ENCODE measurements at places on chromosomes 12 and 14. TPM values are rescaled to one million over a fixed set of nuclear protein-coding genes. Genes with fewer than 3 reads are reported as not detected.

DNA sequence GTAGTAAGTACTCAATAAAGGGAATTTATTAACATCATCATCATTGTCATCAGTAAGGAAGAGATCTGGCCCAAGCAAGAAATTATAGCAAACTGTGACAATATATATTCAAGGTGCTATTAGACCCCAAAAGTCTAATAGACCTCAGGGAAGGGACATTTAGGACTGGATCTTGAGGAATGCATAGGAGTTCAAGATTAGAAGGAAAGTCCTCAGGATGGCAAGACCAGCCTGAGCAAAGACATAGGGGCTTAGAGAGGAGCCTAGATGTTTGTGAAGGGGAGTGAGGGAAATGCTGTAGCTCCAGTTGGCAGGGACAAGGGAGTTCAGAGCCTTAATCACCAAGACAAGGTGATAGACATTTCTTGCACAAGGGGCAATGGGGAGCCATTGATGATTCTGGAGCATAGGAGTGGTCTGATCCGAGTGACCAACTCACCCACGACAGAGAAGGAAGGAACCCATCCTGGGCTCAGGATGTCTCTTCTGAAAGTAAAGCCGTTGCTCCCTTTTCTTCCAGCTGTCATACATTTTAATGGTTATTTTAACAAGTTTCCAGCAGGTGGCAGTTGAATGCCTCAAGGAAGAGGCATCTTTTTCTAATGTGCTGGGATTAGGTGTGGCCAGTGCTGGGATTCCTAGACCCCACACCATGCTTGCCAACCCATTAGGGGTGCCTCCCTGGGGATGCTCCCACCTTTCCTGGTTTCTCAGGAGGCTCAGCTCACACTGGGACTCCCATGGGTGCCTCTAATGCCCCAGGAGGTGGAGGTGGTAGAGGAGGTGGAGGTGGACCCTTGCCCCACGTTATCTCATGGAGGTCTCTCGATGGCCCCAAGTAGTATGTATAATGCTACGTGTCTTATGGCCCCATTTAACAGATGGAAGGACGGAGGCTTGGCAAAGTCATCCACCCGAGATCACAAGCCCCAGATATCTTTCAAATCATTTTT is 37.8 kb downstream of the PHETA1 start:
- DNase-seq = peak; percentile 47

DNA sequence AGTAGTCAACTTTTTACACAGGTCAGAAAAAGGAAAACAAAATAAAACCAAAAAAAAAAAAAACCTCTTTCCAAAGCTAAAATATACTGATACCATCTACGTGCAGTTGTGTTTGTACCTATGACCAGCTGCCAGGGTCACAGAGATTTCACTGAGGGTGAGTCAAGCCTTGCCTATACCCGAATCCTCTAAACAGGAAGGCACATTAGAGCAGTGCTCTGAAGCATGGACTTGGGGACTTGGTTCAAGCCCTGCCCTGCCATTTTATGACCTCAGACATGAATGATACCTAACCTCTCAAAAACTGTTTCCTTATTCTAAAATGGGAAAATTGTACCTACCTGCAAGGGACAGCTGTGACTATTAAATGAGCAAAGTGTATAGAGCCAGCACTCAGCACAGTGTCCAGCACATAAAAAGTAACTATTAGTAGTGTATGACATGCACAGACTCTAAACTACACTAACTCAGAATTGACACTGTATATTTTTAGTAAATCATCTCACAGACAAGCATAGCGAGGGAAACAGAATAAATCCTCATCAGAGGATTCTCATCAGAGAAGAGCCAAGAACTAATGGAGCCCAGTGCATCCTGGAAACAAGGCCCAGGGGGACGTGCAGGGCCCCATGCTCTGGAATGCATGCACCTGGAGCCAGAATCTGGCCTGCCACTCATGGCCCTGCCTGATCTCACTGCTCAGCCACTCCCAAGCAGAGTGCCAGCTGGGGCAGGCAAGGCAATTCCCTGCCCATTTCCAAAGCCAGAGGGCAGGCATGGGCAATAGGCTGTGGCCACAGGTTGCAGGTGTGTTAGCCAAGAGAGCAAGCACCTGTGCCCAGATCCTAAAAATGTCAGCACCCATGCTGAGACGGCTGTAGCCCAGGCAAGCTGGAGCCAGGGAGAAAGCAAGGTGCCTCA is 57.0 kb downstream of the NT5DC3 start:
- no peak for DNase-seq

DNA sequence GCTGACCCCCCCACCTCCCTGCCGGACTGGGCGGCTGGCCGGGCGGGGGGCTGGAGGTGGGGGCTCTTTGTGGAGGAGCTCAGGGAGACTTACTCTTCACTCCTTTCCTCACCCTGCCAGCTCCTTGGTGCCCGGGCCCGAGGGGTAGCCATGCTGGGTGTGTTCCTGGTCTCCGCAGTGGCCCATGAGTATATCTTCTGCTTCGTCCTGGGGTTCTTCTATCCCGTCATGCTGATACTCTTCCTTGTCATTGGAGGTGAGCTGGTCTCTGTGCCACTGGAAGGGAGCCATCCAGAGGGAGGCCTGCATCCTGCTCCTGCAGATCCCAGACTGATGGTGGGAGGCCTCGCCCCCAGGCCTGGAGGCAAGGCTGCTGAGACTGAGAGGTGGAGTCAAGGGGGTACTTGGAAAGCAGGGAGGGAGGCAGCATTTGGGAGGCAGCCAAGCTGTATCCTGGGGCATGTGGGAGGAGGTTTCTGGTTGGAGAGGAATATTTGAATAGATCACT is 19.7 kb downstream of the SOAT2 start:
- DNase-seq = no peak

DNA sequence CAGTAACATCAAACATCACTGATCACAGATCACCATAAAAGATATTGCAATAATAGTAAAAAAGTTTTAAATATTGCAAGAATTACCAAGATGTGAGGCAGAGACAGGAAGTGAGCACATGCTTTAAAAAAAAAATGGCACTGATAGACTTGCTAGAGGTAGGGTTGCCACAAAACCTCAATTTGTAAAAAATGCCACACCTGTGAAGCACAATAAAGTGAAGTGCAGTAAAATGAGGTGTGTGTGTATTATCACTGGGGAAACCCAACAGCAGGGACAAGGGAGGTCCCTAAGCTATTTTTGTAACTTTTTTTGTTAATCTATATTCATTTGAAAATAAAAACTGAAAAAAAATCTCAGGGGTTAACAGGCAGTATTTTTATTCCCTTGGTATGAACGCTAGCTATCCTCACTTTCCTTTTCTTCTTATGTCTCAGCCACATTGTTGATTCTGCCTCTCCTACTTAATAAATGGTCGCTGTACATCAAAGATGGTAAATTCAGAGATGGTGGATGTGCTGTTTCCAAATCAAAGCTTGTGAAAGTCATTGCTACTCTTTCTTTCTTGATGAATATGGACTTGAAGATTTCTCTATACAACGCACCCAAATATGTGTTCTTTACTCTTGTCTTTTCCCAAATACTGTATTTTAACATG is 14.0 kb upstream of the KLRD1 start:
- no peak for DNase-seq

DNA sequence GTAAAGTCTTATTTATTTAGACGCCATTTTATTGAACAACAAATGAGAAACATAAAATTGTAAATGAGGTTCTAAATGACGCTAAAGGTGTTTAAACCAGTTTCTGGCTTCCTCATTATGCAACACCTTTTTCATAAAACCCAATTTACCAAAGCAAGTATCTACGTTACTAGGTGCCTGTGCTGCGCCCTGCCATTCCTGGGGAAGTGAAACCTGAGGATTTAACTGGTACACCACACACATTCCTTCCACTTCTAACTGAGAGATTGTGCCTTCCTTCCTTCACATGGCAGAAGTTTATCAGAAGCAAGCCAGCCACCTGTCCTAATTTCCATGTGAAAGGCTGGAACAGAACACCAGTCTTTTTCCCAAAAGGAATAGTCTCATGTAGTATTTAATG is 40.3 kb upstream of the GCH1 start:
- no peak for DNase-seq

DNA sequence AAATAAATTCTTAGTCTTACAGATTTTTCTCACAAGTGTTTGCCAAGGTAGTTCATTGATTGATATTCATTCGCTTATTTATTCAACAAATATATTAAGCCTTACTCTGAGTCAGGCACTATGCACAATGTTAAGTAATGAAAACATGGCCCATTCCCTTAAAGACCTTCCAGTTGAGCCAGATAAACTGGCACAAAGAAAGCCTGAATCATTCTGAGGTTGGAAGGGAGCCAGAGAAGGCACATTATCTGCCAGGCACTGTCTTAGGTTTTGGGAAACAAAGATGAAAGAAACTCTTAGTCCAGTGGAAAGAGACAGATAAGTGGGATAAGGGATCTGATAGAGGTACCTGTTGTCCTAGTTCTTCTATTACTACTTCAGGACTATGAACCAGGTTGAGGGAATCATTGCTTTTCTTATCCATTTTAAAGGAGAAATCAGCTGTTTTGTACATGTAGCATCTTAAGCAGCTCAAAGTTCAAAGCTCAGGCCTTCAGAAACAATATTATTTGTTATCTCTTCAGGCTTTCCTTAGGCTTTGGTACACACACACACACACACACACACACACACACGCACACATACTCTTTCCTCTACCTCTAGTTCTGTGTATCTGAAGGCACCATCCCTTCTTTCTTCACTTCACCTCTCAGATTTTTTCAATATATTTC is 27.0 kb downstream of the PDE6H start:
- no peak for DNase-seq

DNA sequence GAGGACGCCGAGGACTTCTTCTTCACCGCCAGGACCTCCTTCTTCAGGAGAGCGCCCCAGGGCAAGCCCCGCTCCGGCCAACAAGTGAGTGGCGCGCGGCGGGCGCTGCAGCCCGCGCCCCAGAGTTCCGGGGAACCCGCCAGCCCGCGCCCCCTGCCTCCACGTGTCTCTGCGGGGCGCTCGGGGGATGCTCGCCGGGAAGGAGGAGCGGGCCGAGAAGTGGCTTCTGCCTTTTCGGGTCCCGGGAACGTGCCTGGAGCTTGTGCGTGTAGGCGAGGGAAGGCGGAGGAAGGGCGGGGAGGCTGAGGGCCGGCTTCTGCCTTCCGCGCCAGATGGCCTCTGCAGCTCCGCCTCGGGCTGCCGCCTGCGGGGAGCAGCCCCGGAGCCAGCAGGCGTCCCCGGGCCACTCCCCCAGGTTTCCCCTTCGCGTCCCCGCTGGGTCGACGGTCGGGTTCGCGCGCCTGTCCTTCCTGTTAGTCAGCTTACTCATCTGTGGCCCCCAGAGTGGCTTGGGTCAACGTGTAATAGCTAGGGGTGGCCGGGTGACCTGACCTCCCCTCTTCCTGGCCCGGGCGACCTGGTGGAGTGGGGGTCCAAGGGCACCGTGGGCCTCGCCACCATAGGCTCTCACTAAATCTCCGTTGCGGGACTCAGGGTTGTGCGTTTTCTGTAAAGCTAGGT is 505 bp downstream of the RASSF3 start:
- DNase-seq = peak; percentile 19

DNA sequence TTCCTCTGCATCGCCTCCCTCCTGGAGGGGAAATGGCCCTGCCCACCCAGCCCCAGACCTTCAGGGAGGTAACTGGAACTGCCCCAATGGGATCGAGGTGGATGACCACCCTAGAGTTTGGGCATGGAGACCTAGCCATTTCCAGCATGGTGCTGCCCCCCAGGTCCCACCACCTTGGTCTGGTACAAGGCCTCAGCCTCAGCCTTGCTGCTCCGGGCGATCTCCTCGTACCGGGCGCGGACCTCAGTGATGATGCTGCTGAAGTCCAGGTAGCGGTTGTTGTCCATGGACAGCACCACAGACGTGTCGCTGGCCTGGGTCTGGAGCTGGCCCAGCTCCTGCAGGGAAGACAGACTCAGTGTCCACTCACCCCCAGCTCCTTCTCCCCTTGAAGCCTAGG is 4.4 kb downstream of the KRT78 start:
- no peak for DNase-seq

DNA sequence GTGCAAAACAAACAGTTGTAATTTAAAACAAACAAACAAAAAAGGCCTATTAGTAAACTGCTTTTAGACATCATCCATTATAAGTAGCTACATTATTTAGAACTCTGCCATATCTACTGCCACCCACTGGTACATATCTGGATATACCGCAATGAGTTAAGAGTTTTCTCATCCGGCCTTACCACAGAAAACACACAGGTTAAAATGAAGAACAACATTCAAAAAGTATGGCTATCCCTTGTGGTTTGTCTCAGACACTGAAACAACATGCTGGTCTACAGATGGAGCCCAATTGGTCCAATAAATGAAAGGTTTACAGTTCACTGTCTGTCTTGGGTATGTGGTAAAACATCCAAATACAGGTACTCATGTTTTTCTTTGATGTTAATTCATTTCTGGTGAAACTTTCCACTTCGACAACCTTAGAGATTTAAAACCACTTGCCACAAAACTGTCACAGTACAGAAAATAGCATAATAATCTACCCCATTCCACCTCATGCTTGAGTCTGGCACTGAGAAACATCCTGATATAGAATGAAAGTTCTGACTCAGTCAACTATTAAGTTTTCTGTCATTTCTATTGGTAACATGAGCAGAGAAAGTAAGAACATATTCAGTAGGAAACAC is 354.3 kb downstream of the CEP128 start:
- peak; percentile 21 for DNase-seq

DNA sequence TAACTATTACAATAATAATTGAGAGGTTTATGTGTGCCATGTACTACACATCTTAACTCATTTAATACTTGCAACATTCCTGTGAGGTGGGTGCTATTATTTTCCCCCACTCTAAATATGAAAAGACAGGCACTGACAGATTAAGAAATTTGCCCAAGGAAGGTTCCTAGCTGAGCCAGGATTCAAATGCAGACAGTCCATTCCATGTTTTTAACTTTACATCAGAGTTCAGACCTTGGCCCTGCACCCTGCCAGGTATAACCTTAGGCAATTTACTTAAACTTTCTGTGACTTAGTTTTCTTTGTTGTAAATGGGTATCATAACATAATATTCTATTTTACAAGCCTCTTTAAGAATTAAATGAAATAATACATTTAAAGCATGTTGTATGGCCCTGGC is 26.6 kb downstream of the RDH12 start:
- no peak for DNase-seq

GRCh38 chr12:114013575-114014345 is 47.6 kb upstream of the RBM19 start:
- DNase-seq = no peak

GRCh38 chr12:14238221-14238792 is 127.2 kb upstream of the ATF7IP start:
- DNase-seq = no peak

Gene PLCZ1
- not detected for total RNA-seq

Gene HPD
- total RNA-seq = 0.22 TPM

Gene DPPA3
- not detected for total RNA-seq

Gene KCNMB4
- total RNA-seq = 2.0 TPM

Gene NDUFA12
- total RNA-seq = 175 TPM

Gene PRB2
- total RNA-seq = not detected

Gene ENDOU
- total RNA-seq = 0.37 TPM

Gene GAS2L3
- total RNA-seq = 33.7 TPM

Gene NINJ2
- total RNA-seq = not detected

Gene MDM1
- total RNA-seq = 15.0 TPM

Gene TAS2R30
- total RNA-seq = 1.4 TPM

Gene GPR132
- not detected for total RNA-seq

Gene SAMD15
- total RNA-seq = 0.75 TPM

Gene MORN3
- total RNA-seq = 0.12 TPM
